CD4-positive, alpha-beta T cell treated with Interleukin-4 for 4 hours (primary cell): ENCODE measurements at places on chromosomes 1 and 21.

GRCh38 chr1:21238141-21238800 lies 52.0 kb downstream of the ECE1 start:
- DNase-seq, result no peak

DNA sequence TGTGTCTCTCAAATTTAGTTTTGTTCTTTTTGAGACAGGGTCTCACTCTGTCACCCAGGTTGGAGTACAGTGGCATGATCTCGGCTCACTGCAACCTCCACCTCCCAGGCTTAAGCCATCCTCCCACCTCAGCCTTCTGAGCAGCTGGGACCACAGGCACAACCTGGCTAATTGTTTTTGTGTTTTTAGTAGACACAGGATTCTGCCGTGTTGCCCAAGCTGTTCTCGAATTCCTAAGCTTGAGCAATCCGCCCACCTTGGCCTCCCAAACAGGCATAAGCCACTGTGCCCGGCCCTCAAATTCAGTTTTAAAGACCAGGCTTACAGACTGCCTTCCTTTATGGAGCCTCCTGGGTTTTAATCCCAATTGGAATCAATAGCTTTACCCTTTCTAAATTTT lies 83.7 kb upstream of the SELENON start:
- no peak for DNase-seq

GRCh38 chr1:182253319-182253860 lies 138.2 kb downstream of the GLUL start:
- DNase-seq, result no peak

- no peak for DNase-seq
These were observed 24.6 kb downstream of the PADI2 start for GRCh38 chr1:17094664-17095063.

DNA sequence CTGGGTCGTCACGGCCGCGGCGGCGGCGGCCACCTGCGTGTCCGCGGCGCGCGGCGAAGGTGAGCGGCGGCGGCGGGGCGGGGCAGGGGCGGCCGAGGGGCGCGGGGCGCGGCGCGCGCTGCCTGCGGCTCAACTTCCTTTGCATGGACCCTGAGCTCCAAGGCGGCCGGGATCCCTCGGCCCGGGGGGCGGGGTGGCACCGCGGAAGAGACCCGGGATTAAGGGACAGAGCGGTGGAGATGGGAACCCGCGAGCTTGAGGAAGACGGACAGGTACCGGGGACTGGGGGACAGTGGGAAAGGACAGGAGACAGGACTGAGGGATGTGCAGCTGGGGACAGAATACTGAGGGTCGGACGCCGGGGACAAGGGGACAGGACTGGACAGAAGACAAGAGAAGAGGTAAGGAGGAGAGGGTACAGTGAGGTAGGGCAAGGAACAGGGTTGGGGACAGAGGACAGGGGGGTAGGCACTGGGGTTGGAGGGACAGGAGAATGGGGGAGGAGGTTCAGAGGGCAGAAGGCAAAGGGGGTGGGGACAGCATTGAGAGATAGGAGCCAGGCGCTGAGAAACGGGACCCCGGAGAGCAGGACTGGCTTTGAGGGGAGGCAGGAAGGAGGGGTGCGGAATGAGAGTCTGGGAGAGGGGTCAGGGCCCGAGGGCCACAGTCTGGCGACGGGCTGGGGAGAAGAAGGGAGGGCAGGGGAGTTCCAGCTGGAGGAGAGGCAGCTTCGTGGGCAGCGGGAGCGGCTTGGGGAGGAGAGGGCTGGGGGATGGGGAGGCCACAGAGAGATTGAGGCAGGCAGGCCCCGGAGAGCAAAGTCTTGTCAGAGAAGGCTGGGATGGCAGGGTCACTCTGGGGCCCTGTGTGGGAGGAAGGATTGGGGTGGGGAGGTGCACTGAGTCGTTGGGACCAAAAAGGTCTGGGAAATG lies 648 bp downstream of the EPHA8 start:
- DNase-seq, result no peak
